Dermis microvascular lymphatic vessel endothelial cell (primary cell): ENCODE measurements at places on chromosomes 7 and 10. TPM values are rescaled to one million over a fixed set of nuclear protein-coding genes. Genes with fewer than 3 reads are reported as not detected.

The ACSM6 gene
- total RNA-seq, result not detected in 2 replicates

The ANKRD61 gene
- total RNA-seq, result under 0.01 and 0.25 TPM in 2 replicates

The OR2A12 gene
- not detected in 2 replicates for total RNA-seq

The ZNF736 gene
- total RNA-seq, result 6.8 and 8.5 TPM in 2 replicates

The ATRNL1 gene
- 0.77 and 1.6 TPM in 2 replicates for total RNA-seq

The GPR26 gene
- not detected in 2 replicates for total RNA-seq

The MPP7 gene
- total RNA-seq, result 4.1 and 11.5 TPM in 2 replicates

The HOXA4 gene
- 0.51 TPM in 2 replicates for total RNA-seq

The GOT1 gene
- 22.3 and 23.4 TPM in 2 replicates for total RNA-seq

The NEUROG3 gene
- total RNA-seq, result not detected in 2 replicates

The PIK3AP1 gene
- total RNA-seq, result under 0.01 and 0.13 TPM in 2 replicates

The SPDYE8 gene
- not detected in 2 replicates for total RNA-seq

The OPALIN gene
- not detected in 2 replicates for total RNA-seq

The COL17A1 gene
- 0.25 and 0.90 TPM in 2 replicates for total RNA-seq

The PRF1 gene
- total RNA-seq, result not detected in 2 replicates

The PSMA2 gene
- 57.1 and 72.0 TPM in 2 replicates for total RNA-seq

The STAG3 gene
- total RNA-seq, result 0.13 and 0.38 TPM in 2 replicates

The MSRB2 gene
- total RNA-seq, result 9.0 and 11.1 TPM in 2 replicates

The OR2A14 gene
- not detected in 2 replicates for total RNA-seq

The HKDC1 gene
- 0.13 TPM in 1 of 2 replicates, not detected in the other for total RNA-seq

The POT1 gene
- 26.2 and 28.2 TPM in 2 replicates for total RNA-seq

The CHCHD1 gene
- 18.1 and 25.3 TPM in 2 replicates for total RNA-seq

The KRIT1 gene
- total RNA-seq, result 26.8 and 30.6 TPM in 2 replicates
